ENCODE measurements at places on chromosomes 16 and 17. TPM values are rescaled to one million over a fixed set of nuclear protein-coding genes. Genes with fewer than 3 reads are reported as not detected.

Gene HSD11B2
- total RNA-seq: 0.51 TPM

Gene C17orf67
- 0.19 TPM for total RNA-seq

Gene TBC1D3
- total RNA-seq: not detected

Gene PER1
- 10.1 TPM for total RNA-seq

Gene RAB37
- 5.3 TPM for total RNA-seq

Gene MGAT5B
- total RNA-seq: not detected

Gene EVPLL
- total RNA-seq: not detected

Gene ACSM5
- total RNA-seq: 4.2 TPM

Gene NATD1
- total RNA-seq: 24.5 TPM

Gene OSGIN1
- total RNA-seq: 7.1 TPM

Gene ZNF594
- 7.4 TPM for total RNA-seq

Gene CDH13
- total RNA-seq: 0.75 TPM

Gene SRR
- total RNA-seq: 10.3 TPM

Gene LRRC36
- not detected for total RNA-seq

Gene TBC1D3I
- total RNA-seq: not detected

Gene SALL1
- 1.8 TPM for total RNA-seq

Gene TAT
- total RNA-seq: 10.6 TPM

Gene SBK1
- 0.05 TPM for total RNA-seq
